CD4-positive, alpha-beta T cell treated with Interleukin-17A for 4 hours (primary cell): ENCODE measurements at places on chromosomes 16 and 17.
A peak's percentile ranks its signal among the peaks of the same experiment; 100 is the strongest.

DNA sequence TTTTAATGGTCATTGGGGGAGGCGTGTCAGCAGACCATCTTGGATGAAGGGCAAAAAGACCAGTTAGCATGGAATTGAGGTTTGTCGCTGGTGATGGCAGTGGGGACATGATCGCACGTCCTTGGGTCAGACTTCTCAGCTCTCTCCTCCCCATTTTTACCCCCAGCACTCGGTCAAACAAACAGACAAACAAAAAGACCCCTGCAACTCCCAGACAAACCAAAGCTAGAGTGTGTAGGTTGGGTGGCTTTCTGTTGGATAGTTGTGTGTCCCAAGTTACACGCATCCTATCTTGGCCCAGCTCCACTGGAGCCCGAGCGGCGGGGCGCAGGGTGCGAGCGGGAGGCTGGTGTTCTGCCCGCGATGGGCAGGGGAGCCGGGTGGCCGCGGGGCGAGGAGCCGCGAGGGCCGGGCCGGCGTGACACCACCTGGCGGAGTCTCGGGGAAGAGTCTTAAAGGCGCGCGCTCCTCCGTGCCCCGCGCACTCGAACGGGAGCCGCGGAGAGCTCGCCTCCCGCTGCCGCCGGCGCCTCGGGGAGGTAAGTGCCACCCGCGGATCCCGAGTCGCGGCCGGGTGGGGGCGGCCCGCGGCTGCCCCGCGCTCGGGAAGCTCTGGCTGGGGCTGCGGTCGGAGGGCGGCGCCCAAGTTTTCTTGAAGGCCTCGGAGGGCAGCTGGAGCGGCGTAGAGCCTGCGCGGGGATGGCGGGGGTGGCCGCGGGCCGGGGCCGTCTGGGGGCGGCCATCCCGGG lies 18.5 kb upstream of the NTN1 start:
- peak; percentile 40 for DNase-seq

GRCh38 chr17:63249256-63250004 lies 196.7 kb downstream of the CYB561 start:
- no peak for DNase-seq

DNA sequence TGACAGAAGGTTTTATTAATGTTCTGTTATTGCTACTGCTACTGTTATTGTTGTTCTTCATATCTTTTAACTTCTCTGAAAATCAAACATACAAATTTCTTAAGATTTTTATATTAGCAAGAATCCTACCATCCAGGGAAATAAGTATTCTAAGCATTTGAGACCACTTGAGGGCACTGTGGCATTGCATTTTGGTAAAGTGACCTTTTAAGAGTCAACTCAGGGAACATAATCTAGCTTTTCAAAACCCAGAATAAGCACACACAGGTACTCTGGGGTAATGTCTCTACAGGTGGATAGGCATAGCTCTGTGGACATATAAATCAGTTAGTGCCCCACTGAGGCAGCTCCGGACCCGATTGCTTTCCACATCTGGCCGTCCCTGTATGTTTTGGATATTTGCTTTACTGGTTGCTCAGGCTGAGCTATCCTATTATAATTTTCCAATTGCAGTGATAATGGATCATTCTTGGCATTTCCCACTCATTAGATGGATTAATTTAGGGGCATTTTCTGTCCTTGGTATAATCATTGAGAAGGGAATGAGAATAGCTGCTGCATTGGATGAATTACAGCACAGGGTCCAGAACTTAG lies 1425.1 kb upstream of the CDH8 start:
- DNase-seq, result no peak

DNA sequence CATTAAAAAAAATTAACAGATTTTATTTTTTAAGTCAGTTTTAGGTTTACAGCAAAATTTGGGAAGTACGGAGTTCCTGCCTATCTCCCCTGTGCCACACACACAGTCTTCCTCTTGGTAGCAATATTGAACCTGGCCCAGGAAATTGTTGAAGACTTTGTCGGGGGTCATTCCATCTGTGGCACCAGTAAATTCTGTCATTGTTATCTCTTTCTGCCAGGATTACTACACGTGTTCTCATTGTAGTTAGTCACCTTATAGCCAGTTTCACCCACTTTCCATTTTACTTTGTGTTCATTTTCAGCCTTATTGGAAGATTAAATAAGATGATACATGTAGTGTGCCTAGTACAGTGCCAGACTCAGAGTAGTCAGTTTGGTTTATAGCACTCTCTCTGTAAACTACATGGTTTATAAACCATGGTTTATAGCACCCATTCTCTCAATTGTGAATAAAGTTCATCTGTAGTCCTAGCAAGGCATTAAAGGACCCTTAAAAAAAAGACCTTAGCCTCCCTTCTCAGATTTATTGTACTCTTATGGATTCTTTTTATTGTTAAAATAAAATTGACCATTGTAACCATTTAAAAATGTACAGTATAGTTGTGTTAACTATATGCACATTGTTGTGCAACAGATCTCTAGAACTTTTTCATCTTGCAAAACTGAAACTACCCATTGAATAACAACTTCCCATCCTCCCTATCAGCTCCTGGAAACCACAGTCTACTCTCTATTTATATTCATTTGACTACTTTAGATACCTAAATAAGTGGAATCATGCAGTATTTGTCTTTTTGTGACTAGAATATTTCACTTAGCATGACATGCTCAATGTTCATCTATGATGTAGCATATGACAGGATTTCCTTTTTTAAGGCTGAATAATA lies 36.1 kb downstream of the NLK start:
- no peak for DNase-seq

DNA sequence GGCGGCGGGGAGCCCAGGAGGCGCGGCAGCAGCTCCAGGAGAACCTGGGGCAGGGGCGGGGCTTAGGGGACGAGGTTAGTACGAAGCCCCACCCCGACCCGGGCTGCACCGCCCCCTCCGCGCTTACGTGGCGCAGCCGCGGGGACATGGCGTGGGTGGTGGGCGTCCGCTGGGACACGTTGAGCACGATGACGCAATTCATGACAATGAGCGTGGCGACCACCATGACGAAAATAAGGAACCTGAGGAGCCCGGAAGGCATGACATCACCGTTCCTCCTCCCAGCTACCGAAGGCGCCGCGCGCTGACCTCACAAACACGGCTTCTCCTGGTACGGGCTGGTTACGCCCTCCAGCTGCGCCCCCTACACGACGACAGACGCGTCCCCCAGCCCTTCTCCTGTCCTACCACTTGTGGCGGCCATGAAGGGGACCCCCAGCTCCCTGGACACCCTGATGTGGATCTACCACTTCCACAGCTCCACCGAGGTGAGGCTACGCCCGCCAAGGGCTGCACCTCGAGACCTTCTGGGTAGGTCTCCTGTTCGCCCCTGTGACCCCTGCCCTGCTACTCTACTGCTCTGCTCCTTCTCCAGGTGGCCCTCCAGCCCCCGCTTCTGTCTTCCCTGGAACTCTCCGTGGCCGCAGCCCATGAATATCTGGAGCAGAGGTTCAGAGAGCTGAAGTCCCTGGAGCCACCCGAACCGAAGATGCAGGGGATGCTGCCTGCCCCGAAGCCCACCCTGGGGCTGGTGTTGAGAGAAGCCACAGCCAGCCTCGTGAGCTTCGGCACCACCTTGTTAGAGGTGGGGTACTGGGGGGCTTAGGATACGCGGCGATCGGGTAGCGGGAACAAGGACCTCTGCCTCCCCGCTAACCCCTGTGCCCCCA lies at the start of gene C17orf107:
C17orf107 (plus strand) TSS at position 196 of the 890 bp plus-strand sequence; CDS start at position 423, 227 bp downstream.
- peak; percentile 93 for DNase-seq
